ENCODE measurements at places on chromosomes 5 and 9. TPM values are rescaled to one million over a fixed set of nuclear protein-coding genes. Genes with fewer than 3 reads are reported as not detected.

The GABRA1 gene
- total RNA-seq = not detected

The KIF24 gene
- total RNA-seq = 2.7 TPM

The ZNF883 gene
- total RNA-seq = 6.2 TPM

The CDC14B gene
- total RNA-seq = 31.0 TPM

The SAXO1 gene
- total RNA-seq = under 0.01 TPM

The TPPP gene
- total RNA-seq = 0.19 TPM

The SPAAR gene
- 5.0 TPM for total RNA-seq

The RANBP6 gene
- total RNA-seq = 47.5 TPM

The FBP1 gene
- total RNA-seq = not detected

The SPAG8 gene
- total RNA-seq = 1.1 TPM

The DAB2IP gene
- 6.1 TPM for total RNA-seq

The MLLT3 gene
- 32.7 TPM for total RNA-seq

The TMEM252 gene
- not detected for total RNA-seq

The IFNB1 gene
- not detected for total RNA-seq

The NUDT2 gene
- total RNA-seq = 27.9 TPM

The GNA14 gene
- total RNA-seq = 4.0 TPM

The WWC1 gene
- total RNA-seq = 7.7 TPM

The TSSK1B gene
- total RNA-seq = under 0.01 TPM

The CTXN3 gene
- not detected for total RNA-seq

The MARCHF3 gene
- 49.6 TPM for total RNA-seq

The FGF10 gene
- total RNA-seq = not detected

The NOXA1 gene
- not detected for total RNA-seq

The SUSD3 gene
- total RNA-seq = 0.19 TPM

Data from regular cardiac myocyte (primary cell).